Islet precursor cell (in vitro differentiated cells): ENCODE measurements at places on chromosomes 1 and 21.

DNA sequence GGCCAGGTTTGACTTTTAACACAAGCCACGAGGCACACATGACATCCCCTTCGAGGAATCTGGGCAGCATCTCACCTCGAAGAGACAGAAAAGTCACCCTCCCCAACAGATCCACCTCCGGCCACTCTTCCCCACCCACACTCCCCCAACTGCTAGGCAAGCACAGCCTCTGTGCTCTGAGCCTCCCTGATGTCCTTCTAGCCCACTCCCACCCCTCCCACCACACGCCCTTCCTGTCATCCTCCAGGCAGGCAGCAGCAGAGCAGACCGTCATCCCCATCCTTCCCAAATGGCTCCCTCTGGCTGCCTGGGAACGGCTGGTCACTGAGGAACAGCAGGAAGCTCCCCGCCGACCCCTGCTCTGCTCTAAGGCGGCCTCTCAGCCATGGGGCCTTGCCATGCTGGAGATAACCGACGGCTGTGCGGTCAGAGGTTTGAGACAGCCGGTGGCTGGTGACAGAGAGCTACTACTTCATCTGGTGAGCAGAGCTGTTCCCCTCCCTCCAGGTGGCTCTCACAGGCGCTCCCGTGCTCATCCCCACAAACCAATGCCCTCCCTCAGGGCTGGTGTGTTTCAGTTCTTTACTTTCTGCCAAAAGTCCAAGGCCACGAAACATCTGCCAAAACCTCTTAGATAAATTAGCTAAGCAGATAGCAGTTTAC is 25.6 kb downstream of the NPHP4 start:
- DNase-seq, result no peak

DNA sequence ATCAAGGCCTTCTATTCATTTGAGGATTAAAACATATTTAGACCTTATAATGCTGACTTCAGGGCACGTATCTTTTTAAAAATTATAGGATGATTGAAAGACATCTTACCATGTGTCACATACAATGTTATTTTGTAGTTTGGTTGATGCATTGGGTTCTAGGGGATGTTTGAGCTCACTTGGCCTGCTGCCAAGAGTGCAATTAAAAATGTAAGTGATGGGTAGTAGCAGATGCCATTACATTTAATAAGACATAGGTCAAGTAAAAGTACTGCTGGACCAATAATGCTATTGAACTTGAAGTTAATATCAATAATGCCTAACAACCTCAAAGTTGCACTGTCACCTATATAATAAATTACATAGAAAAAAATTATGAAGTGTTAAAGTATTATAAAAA is 616.5 kb upstream of the RGS18 start:
- DNase-seq, result no peak

- no peak for DNase-seq
Observed at GRCh38 chr1:226697151-226697928, 41.7 kb downstream of the ITPKB start.

- DNase-seq, result no peak
Observed at GRCh38 chr1:85325920-85326319, 49.5 kb upstream of the BCL10 start.

DNA sequence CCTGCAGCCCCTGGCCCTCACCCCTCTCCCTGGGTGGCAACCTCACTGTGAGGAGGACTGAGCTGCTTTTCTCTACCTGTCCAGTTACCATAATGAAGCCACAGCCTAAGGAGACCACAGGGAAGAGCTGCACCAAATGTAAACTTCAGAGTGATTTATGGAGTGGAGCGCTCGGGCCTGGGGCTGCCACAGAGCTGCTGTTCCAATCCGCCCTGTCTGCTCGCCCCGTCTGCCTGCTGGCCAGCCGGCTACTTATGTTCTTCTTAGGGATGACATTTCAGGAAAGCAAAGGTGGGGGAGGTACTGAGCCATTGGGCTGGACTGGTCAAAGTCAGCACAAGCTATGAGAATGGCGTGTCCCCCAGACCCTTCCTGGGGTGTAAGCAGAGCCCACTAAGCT is 17.9 kb downstream of the SYT6 start:
- DNase-seq, result no peak

DNA sequence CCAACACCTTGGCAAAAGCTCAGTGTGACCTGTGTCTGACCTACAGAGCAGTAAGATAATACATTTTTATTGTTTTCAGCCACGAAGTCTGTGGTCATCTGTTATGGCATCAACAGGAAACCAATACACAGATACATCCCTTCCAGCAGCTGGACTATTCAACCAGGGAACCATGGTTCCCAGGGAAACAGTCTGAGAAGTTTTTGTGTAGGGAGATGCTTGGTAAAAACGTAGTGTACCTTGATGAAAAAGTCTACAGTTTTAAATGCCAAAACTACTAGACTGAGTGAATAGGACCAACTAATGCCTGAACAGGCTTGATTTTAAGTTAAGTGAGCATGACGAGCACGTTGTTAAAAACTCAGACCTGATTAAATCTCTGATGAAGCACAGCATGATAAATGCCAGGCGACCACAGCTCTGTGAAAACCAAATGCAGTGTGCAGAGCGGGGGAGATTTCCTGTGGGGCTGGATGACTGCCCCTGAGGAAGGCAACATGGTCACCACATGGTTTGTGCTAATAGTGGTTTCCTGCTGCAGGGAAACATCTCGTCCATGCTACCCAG is 228.9 kb downstream of the TNR start:
- DNase-seq, result peak; percentile 67
